Peyer's patch (tissue), 4 donors: ENCODE measurements at places on chromosomes 2 and 18.

GRCh38 chr2:176270100-176270750 lies 983 bp downstream of the MTX2 start:
- no peak for DNase-seq

GRCh38 chr2:68769586-68770270 lies 35.1 kb downstream of the ARHGAP25 start:
- no peak for DNase-seq

DNA sequence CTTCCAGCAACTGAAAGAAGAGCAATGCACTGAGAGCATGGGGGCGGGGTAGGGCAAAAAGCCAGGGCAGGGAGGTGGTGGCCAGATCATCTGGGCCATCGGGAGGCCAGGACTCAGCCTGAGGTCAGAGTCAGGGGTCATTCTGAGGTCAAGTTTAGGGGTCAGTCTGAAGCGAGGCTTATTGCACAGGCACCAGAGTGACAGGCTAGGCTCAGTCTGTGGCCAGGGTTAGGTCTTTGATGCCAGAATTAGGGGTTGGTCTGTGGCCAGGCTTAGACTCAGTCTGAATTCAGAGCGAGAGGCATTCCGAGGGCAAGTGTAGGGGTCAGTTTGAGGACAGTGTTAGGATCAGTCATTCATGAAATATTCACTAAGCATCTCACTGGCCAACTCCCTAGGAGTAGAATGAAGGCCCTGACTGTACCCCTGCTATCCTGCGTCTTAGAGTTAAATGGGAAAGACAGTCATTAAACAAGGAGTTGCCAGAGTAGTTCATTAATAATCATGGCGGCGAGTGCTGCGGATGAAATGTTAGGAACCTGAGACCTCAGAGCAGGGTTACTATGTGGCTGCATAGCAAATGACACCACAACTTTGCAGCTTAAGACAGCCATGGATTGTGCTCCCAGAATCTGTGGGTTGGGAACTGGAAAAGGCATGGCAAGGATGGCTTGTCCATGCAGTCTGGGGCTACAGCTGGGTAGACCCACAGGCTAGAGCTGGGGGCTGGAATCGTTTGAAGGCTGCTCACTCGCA lies 198.7 kb downstream of the CYP26B1 start:
- DNase-seq = no peak

DNA sequence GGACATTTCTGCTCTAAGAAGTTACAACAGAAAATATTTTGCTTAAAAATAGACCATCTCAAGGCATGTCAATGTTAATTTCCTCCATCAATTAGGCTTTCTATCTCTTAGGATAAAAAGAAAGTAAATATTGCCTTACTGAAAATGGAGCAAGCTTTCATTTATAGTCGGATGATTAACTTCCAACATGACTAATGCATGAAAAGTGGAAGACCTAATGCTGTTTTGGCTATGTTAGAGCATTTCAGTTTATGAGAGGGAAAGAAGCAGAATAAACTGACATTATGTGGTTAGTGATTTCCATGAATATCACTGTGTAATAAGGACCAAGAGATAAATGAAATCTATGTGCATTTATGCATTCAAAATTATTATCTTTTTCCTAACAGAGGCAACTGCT lies 475.2 kb upstream of the UBE2E3 start:
- DNase-seq = no peak

DNA sequence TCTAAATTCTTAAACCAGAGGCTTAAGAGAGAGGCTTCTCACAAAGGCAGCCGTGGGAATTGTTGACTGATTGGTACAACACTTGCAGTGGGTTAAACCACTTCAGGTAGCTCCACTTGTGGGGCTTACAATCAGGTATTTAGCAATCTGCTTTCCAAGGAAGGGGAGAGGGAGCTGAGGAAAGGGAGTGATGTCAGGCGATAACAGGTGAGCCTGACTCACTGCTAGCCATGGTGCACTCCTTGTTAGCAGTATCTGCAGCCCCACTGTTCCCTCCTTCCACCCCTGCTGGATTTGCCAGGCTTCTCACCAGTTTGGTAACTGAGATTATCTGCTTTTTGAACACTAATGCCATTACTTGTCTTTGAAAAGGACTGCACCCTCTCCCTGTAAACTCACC lies 1056.7 kb upstream of the FANCL start:
- DNase-seq = no peak

GRCh38 chr2:194992648-194993047 lies 664.4 kb upstream of the SLC39A10 start:
- DNase-seq = no peak

- DNase-seq = no peak
These were observed 300.3 kb upstream of the MGAT5 start for GRCh38 chr2:133953524-133953923.
